ENCODE measurements at places on chromosomes 16 and 17.
A peak's percentile ranks its signal among the peaks of the same experiment; 100 is the strongest.

DNA sequence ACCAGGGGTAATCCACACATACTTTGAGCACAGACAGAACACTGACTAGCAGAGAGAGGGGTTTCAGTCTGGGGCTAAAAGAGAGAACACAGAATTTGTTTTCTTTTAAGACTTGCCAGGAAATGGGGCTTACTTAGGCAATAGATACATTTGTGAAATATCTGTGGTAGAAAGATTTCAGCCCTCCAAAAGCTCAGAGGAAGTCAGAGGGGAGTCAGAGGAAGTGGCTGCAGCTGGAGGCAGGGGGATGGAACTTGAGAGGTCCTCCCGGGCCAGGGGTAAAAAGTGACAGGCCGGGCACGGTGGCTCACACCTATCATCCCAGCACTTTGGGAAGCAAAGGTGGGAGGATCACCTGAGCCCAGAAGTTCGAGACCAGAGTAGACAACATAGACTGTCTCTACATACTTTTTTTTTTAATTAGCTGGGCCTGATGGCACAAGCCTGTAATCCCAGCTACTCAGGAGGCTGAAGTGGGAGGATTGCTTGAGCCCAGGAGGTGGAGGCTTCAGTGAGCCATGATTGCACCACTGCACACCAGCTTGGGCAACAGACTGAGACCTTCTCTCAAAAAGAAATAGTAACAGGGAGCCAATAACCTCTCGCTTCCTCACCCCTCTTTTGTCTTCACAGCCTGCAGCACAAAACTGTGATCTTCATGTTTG, 49.9 kb downstream of the NLRC5 start:
- DNase-seq: no peak

- peak; percentile 44 for DNase-seq
Measured at GRCh38 chr16:4522051-4522581, 16.5 kb downstream of the CDIP1 start.

DNA sequence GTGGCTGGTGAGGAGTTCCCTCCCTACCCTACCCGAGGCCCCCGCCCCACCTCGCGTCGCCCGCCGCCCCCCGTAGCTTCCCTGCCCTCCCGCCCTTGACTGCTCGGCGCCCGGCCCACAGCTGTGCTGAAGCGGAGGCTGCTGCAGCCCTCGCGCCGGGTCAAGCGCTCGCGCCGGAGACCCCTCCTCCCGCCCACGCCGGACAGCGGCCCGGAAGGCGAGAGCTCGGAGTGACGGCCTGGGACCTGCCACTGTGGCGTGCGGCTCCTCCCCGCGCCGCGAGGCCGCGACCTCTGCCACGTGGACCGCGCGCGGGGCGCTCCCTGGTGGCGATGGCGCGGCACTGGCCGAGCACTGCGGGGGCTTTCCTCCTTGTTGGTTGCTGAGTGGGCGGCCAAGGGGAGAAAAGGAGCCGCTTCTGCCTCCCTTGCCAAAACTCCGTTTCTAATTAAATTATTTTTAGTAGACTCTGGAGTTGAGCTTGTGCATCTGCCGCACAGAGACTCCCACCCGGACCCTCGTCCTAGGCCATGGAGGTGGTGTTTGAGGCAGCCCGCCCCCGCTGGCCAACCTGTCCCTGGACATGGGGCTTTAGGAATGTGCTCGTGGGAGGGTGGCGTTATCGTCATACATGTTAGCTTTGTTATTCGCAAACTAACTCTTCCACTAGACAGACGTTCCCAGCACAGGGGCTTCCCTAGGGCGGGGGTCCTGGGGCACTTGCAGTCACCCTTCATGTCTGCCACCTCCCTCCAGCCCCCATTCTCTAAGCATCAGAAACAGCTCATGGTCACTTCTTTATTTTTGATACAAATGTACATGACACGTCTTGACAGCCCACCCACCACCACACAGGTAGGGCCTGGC, 4.4 kb downstream of the TP53I13 start:
- peak; percentile 37 for DNase-seq

- no peak for DNase-seq
Measured at GRCh38 chr17:70144260-70144846, 25.0 kb upstream of the KCNJ2 start.

GRCh38 chr17:68318103-68318991, 27.1 kb downstream of the ARSG start:
- DNase-seq: no peak

- no peak for DNase-seq
Measured at GRCh38 chr16:88659160-88659559, 3.7 kb downstream of the MVD start.

GRCh38 chr16:48361012-48361411, 24.2 kb downstream of the SIAH1 start:
- DNase-seq: no peak

DNA sequence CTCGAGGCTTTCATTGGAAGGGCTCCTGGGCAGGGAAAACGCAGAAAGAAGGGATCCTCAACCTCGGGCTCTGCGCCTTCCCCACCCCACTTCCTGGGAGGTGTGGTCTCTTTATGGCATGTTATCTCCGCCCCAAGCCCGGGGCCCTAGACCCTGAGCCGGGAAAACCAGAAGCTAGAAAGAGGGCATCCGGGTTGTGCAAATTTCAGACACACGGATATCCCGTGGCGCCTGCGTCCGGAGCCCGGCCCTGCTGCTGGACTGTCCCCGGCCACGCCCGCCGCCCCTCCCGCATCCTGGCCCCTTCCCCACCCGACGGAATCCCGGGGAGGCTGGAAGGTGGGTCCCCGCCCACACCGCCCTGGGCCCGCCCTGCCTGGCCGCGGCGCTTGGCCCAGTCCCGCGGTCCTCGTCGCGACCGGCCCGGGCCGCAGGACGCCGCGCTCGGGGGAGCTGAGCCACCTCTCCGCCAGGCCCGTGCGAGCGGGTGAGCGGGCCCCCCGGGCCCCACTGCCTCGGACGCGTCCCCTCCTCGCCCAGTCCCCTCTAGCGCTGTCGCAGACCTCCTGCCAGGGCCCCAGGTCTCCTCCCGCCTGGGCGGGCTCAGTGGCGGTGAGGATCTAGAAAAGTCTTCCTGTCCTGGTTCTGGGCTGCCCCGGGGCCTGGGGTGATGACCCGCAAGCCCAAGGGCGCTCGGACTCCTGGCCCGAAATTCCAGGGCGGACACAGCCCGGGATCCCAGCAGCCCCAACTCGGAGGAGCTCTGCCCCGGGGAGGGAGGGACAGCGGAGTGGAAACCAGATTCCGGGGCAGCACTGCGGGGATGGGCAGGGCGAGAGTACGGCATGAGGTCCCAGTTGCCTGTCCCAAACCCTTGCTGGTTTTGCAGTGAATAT, at the start of gene SLC16A5:
Gene SLC16A5 (plus strand): TSS at position 397 of the 896 bp plus-strand sequence. CDS start 5,683 bp downstream, outside the sequence.
- DNase-seq: peak; percentile 78

DNA sequence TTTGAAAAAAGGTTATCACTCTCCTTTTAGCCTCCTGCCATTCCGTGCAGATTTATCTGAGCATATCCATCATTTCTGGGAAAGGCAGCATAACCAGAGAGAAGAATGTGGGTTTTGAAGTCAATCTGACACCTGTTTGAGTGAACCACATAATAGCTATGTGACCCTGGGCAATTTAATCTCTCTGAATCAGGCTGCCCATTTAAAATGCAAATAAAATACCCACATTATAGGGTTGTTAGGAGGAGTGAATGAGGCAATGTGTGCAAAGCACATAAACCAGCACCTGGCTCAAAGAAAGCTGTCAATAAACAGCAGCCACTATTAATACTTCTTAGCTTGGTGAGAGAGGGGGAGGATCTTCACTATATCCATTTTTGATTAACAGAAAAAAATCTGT, 88.0 kb downstream of the CACNG1 start:
- DNase-seq: no peak

GRCh38 chr17:50420419-50421112, 5.5 kb upstream of the ACSF2 start:
- no peak for DNase-seq
